Heart right ventricle (tissue), 16 donors: ENCODE measurements at places on chromosomes 7 and 10. TPM values are rescaled to one million over a fixed set of nuclear protein-coding genes. Genes with fewer than 3 reads are reported as not detected.

DNA sequence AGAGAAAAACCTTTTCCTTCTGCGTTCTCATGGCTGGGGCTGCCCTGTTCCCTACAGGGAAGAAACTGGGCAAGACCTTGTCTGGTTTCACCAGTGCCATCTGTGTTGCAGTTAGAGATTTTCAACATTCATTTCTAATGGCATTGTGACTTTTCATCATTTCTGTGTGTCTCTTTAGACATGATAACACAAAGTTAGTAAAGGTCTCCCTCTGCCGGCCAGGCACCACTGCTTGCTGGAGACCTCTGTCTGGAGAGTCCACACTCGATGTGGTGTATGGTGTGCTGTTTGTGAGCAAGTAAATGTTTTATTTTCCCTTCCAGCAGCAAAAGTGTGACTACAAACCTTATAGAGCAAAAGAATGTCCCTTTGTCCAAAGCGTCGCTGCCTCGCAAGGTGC, 213.5 kb downstream of the PAXIP1 start:
- no peak for DNase-seq

GRCh38 chr10:132133449-132134240, 53.1 kb upstream of the DPYSL4 start:
- DNase-seq, result no peak

DNA sequence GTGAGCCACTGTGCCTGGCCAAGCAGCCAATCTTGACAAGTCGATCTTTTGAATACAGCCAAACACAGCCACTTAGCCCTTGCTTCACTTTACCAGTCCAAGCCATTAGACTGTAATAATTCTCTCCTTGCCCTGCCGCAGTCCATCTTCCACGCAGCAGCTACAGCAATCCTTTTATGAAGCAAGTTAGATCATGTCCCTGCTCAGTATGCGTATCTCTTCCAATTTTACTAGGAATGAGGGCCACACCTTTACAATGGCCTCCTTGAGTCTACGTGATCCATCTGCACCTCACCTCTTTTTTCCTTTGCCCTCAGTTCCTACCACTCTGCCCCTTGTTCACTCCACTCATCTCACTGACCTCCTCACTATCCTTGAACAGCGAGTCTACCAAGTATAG, 22.2 kb downstream of the GSAP start:
- no peak for DNase-seq

DNA sequence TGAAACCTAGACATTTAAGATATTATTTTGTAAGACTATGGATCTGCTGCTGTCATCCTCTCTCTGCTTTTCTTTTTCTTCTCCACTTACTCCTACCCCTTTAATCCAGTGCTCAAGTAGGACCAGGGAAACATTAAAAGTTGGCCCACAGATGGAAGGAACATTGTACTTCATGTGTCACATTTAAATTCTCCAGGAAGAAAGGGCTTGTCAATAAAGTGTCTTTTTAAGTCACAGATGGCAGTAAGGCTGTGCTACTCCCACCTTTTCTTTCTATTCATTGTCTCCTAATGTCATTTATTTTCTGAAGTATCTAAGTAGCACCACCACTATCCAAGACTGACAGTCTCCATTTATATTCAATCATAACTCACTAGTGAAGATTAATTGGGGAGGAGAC, 737.7 kb upstream of the C7orf33 start:
- no peak for DNase-seq

DNA sequence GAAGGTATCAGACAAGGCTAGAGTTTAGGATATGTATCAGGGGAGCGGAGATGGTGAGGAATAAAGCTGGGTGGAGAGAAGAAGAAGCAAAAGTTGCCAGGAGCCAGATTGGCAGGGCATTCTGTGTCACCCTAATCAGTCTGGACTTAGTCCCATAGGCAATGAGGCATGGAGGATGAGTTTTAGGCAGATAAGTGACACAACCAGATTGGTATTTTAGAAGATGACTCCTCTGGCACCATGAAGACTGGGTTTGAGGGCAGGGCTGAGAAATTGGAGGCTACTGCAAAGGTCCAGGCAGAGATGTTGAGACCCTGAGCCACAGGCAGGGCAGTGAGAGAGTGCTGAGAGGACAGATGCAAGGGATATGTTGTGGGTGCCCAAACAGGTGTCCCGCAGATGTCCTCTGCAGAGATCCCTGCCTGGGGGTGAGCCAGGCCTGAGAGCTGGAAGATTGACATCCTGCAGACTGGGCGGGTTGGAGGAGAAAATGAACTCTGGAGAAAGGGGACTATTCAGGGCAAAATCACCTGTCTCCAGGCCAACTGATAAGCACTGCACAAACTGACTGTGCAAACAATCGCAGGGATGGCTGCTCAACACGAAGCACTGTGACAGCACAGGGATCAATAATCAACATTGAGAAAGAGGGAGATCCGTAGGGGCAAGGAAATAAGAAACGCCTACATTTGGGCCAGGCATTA, 11.9 kb upstream of the HABP2 start:
- DNase-seq, result no peak

GRCh38 chr7:1855725-1856160, 185.7 kb downstream of the ELFN1 start:
- no peak for DNase-seq

Gene NAT16
- not detected for total RNA-seq

Gene LRRC4
- total RNA-seq, result 3.1 TPM

Gene NHLRC2
- 58.0 TPM for total RNA-seq

Gene TEX36
- not detected for total RNA-seq
